Progenitor cell of endocrine pancreas (in vitro differentiated cells): ENCODE measurements at places on chromosomes 4 and X.

DNA sequence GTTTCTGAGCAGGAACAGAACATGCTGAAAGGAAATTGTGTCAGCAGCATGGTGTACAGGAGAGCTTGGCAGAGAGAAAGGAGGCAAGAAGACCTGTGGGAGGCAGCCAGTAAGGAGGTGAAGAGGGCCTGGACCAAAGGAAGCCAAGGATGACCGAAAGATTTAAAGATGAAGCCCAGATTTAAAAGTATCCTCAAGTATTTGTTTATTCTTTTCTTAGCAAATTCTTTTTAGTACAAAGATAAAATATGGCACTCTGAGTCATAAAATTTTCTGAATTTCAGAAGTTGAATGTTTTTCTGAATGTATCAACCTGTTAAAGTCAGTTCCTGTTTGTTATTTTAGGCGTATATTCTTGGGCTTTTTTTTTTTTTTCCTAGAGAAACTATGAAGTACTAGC lies 3.5 kb downstream of the PKD2 start:
- DNase-seq: no peak

GRCh38 chr4:87353592-87353991 lies 30.9 kb upstream of the HSD17B13 start:
- no peak for DNase-seq

DNA sequence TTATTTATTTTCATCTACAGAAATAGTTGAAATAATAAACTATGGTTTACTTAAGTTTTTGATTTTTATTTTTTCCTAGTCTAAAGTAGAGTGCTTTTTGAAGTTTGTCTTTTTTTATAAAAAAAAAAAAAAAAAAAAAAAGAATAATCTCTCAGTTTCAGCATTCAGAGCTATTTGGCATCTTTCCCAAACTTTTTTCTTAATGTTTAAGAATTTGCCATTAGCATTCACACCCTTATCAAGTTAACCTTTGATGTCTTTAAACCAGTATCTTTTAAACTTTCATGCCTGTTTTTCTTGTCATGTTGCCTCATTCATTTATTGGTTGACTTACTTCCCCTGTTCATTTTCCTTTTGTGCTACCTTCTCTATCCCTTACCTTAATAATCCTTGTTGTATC lies 60.9 kb upstream of the FHDC1 start:
- no peak for DNase-seq

- no peak for DNase-seq
Observed at GRCh38 chrX:124362072-124362471, 15.7 kb downstream of the SH2D1A start.

DNA sequence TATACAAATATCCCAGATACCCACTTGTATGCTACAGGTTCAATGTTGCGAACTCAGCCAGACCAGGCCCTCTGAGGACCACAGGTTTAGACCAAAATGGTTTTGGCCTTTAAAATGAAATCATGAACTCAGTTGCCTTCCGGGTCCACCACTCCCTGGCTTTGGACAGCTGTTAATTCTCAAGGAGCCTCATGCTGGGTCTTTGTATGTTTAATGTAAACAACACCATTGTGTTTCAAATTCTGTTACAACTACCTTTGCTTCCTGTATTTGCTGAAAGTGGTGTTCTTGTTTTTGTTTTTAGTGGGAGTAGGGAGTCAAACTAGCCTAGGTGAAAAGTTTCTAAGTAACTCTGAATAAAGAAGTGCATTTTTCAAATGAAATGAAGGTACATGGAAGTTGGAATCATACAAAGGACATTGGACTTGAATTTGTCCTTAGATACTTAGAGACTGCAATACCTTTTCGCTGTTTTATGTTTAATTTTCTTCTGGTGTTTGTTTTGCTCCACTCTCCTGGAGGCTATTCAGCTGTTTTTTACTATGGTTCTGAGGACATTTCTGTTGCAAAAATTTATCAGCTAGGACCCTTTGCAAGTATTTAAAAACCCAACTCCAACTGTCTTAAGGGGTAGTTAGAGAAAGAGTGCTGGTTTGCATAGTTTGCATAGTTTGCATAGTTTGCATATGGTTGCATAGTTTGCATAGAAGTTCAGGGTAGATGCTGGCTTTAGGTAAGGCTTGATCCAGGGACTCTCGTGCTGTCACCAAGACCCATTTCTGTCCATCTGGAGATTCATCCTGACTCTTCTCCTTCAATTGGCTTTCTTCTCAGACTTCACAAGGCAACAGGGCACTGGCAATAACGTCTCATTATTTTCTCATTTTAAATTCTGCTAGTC lies 70.1 kb downstream of the MID1IP1 start:
- no peak for DNase-seq

DNA sequence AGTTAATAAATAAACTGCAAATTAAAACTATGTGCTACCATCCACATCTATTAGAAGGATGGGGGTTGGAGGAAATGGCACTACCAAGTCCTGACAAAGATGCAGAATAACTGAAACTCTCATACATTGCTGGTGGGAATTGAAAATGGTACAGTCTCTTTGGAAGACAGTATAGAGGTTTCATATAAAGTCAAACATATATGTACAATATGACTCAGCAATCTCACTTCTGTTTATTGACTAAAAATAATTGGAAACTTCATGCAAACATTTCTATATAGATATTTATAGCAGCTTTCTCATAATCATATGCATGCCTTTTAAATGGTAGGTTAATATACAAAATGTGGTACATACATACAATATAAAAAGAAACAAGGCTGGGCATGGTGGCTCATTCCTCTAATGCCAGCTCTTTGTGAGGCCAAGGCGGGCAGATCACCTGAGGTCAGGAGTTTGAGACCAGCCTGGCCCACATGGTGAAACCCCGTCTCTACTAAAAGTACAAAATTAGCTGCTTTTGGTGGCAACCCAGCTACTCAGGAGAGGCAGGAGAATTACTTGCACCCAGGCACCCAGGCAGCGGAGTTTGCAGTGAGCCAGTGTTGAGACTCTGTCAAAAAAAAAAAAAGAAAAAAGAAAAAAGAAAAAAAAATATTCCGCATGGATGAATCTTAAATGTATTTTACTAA lies 225.0 kb upstream of the CXXC4 start:
- DNase-seq: no peak

DNA sequence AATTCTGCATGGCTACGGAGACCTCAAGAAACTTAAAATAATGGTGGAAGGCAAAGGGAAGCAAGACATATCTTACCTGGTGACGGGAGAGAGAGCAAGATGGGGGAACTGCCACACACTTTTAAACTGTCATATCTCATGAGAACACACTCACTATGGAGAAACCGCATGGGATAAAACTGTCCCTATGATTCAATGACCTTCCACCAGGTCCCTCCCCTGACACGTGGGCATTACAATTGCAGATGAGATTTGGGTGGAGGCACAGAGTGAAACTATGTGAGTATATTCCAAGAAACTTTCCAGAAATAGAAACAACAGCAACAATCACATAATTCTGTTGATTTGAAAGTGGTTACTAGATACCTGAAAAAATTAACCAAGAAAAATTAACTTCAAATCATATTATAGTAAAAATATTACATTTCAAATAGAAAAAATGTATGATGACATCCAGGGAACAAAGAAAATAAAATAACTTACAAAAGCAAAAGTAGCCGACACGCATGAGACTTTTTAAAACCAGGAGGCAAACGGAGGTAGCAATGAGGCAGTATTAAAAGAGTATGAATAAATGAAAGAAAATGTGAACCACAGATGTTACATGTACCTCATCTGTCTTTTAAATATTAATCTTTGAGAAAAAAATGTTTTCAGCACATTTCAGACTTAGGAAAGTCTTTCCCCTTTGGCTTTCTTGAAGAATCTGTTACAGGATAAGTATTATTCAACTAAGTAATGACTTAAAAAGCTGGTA lies 879.5 kb downstream of the TECRL start:
- DNase-seq: no peak

DNA sequence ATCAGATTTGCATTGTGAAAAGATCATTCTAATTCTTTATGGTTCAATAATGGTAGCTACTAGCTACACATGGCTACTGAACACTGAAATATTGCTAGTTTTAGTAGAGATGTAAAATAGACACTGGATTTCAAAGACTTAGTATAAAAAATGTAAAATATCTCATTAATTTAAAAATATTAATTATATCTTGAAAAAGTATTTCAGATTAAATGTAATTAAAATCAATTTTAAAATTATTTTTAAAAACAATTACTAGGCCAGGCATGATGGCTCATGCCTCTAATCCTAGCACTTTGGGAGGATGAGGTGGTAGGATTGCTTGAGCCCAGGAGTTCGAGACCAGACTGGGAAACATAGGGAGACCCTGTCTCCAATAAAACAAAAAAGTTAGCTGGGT lies 20.4 kb upstream of the TLR2 start:
- DNase-seq: no peak

DNA sequence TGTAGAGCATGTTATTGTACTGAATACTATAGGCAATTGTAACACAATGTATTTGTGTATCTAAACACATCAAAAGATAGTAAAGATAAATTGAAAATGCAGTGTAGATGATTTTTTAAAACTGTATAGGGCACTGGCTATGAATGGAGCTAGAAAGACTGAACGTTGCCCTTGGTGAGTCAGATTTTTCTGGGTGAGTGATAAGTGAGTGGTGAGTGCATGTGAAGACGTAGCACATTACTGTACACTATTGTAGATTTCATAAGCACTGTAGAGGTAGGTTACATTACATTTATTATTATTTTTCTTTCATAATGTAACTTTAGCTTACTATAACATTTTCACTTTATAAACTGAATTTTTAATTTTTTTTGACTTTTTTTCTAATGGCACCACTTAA lies 1491.6 kb downstream of the TECRL start:
- DNase-seq: no peak
